ENCODE measurements at places on chromosomes 13 and 19.
A peak's percentile ranks its signal among the peaks of the same experiment; 100 is the strongest.

GRCh38 chr19:51372649-51373504 is at the start of gene NKG7:
Gene NKG7, minus strand, starts transcription at chr19:51372654. Its CDS starts 119 bp downstream, at chr19:51372535.
- peak; percentile 88 for ATAC-seq

GRCh38 chr19:54207983-54208783 is 7.5 kb downstream of the RPS9 start:
- no peak for ATAC-seq

DNA sequence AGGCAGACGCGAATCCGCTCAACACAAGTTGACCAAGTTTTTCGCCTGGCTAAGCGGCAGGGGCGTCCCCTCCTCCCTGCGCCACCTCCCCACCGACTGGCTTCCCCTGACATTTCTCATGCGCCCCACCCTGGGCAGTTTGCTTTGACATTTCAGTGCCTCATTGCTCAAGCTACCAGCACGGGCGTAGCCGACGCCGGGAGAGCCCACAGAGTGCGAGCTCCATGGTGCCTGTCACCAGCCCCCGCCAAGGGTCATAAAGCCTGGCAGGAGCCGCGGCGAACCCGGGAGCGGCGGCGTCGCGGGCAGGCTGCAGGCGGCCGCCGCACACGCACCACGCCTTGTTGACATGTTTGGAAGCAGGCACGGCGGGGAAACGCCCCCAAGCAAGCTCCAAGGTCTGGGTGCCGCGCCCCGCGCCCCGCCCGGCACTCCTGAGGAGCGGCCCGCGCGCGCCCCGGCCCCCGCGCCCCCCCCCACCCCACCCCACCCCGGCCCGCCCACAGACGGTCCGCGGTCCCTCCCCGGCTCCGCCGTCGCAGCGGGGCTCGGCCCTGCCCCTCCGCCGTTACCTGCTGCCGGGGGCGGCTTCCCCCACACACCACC is 601 bp downstream of the FBXL3 start:
- ATAC-seq, result peak; percentile 46

GRCh38 chr13:44425041-44425814 is 51.6 kb downstream of the SERP2 start:
- ATAC-seq, result no peak

DNA sequence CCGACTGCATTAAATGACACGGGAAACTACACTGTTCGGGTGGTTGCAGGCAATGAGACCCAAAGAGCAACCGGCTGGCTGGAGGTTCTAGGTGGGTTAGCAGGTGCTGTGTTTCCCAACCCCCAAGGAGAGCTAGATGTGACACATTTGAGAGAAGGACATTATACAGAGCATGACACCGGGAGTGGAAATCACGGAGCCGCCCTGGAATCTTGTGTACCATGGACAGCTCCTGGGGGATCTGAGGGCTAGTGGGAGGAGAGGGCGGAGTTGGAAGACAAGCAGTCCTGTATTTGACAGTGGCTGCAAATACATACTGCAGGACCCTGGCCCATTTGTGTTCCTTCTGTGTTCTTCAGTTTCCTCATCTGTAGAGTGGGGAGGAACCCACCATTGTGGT is 2.3 kb downstream of the CEACAM18 start:
- no peak for ATAC-seq

- ATAC-seq, result no peak
Observed at GRCh38 chr13:101406791-101407190, 9.5 kb downstream of the NALCN start.

DNA sequence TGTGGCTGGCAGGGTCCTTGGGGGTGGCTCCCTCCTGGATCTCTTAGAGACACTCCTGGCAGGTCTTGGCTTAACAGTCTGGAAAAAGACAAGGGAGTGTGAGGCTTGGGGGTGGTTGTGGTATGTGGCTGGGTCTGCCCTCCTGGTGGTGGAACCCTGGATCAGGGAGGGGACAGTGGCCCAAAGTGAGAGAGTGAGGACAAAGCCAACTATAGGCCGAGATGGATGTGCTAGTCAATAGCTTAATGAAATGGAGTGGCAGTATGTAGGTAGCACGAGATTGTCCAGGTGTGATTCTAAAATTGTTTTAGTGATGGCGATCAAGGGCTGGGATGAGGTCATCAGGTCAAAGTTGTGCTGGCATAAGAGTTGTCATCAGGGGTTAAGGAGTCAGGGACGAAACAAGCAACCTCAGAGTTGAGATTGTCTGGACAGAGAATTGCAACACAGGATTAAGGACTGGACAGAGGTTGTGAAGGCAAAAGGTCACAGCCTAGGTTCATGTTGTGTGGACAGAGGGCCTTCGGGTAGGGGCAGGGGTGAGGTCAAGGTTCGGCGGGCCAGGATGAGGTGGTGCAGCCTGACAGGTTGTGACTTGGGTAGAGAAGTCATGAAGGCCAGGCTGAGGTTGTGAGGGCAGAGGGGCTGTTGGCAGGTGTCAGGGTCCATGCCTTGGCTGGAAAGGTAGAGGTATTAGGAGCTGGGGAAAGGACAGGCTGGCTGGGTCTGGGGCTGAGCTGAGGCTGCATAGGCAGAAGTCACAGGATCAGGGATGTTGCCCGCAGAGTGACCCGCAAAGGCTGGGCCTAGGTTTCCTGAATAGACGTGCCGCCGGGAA is 4.5 kb upstream of the RASAL3 start:
- ATAC-seq, result no peak

GRCh38 chr19:42367929-42368328 is 22.2 kb downstream of the CNFN start:
- no peak for ATAC-seq

- no peak for ATAC-seq
Observed at GRCh38 chr19:33434069-33434885, 60.8 kb downstream of the CEBPG start.

- no peak for ATAC-seq
Observed at GRCh38 chr13:110627351-110627750, 12.0 kb downstream of the NAXD start.

DNA sequence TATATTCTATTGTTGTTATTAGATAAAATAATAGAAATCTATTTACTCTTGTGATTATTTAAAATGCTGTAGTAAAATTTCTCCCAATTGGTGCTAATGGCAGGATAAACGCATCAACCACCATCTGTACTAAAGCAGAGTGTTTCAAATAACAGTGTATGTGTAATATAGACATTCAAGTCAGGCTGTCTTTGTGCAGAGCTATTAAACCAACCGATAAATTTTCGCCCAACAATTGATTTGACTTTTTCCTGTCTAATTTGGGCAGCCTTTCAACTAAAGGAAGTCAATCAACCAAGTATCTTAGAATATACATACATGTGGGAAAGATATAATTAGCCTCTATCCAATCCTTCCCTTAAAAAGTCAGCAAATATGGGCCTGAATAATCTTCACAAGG is 5.8 kb downstream of the AMER2 start:
- ATAC-seq, result no peak

DNA sequence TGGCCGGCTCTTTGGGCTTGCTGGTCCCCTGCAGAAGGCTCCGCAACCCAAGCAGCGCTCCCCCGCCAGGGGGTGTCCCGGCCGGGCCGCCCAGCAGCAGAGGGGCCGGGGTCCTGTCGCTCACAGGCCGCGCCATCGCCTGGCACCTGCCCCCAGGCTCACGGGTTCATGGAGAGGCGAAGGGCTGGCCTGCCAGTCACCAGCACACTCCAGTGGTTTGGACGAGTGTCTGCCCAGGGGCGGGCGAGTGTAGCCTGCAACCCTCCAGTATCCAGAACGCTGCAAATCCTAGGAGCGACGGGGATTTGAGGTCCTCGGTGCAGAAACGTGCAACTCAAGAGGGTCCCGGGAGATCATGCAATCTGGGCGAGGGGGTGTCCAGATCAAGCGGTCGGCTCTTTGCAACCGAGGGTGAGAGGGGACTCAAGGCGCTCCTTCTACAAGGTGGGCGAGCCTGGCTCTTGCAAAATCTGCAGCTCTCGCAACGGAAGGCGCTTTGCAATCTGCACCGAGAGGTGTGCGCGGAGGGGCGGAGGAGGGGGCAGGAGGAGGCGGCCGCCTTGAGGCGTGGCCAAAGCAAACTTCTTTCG is at the start of gene DBP:
DBP (minus strand) TSS at position 521 of the 590 bp plus-strand sequence; CDS start at position 136, 385 bp downstream.
- no peak for ATAC-seq

DNA sequence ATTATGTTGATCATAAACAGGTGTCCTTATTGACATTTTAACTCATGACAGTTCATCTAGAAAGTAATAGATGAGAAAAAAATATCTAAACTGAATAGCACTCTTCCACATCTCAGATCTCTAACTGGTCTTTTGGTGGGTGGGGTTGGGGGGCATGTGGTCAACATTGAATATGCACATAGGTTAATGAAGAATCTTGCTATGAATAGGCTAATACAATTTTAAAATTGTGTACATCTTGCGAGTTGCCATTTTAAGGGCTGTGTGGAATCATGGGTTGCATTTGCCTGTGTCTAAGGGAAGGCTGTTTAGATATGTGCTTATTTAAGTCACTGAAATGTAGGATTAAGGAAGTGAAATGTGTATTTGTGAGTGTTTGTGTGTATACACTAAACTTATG is 346.0 kb downstream of the ITGBL1 start:
- no peak for ATAC-seq

- ATAC-seq, result no peak
Observed at GRCh38 chr19:12453495-12453894, 12.7 kb upstream of the ZNF443 start.

GRCh38 chr19:369256-369655 is 24.7 kb upstream of the MIER2 start:
- no peak for ATAC-seq

DNA sequence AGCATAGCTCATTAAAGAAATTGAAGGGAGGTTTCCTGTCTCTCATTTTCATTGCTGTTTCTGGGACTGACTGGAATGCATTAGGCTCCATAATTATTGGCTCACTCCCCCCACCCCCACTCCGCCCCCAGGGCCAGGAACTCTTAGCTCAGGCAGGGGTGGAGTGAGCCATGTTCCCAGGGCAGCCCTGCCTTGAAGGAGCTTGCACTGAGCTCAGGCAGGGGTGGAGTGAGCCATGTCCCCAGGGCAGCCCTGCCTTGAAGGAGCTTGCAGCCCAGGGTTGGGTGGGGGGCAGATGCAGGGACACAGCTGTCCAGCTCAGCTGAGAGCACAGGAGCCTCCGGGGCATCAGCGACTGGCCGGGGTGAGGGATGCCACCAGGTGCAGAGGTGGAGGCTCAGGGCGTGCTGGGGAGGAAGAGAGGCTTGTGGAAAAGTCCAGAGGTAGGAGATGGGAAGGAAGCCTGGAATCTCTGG is 39.1 kb upstream of the TFDP1 start:
- ATAC-seq, result no peak

All from activated CD4-positive, CD25-positive, alpha-beta regulatory T cell treated with anti-CD3 and anti-CD28 coated beads, Interleukin-2, amount 50 U/mL, for 24 hours (primary cell).